Peyer's patch (tissue), 4 donors: ENCODE measurements at places on chromosomes 1 and 21. TPM values are rescaled to one million over a fixed set of nuclear protein-coding genes. Genes with fewer than 3 reads are reported as not detected.

The FCER1A gene
- not detected for total RNA-seq

The LGALS8 gene
- 76.8 TPM for total RNA-seq

The DIO1 gene
- not detected for total RNA-seq

The KCNN3 gene
- 1.3 TPM for total RNA-seq

The LRRC38 gene
- not detected for total RNA-seq

The CDKN2C gene
- total RNA-seq, result 5.8 TPM

The KLF17 gene
- total RNA-seq, result not detected

The CSTB gene
- 16.1 TPM for total RNA-seq

DNA sequence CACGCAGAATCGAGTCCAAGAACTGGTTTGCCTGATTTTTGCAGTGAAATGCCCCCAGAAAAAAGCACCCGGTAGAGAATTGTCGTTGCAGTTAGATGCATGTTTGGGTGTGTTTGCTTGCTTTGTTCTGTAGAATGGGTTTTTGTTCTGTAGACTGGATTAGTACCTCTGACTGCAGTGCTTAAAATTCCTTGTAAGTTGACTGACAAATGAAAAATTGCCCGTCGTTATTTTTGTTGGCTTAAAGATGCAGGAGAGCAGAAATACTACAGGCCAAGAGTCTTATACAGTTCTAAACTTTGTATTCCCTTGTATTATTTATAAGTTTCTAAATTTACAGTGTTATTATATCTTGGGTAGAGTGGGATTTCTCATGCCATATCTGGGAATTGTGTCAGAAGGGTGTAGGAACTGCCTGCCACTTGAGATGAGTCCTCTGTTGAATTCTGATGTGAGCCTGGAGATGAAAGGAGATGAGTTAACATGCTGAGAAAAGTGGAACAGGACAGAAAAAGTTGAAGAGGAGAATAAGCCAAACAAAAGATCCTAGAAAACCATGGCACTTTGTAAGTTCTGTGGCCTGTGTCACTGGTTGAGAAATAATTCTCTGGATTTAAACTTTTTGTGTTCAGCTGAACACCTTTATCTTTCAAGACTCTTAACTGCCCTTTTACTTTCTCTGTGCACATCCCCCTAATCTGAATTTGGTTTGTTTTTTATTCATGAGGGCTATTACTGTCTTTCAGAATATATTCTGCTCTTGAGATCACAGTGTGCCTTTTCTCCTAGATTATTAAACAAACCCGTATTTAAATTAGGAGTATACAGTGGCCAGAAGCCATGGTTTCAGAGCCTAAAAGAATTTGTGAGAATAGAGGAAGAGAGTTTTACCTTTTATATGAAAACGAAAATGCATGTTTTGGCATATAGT is 1.4 kb downstream of the DESI2 start:
- H3K36me3 ChIP-seq, result no peaks in the 10 kb centered on the region
- H3K27me3 ChIP-seq, result no peaks in the 10 kb centered on the region
- peak overlapping the region; percentile 71 for H3K4me3 ChIP-seq
- DNase-seq, result no peak
- H3K27ac ChIP-seq, result peak overlapping the region; percentile 90
- no peaks in the 10 kb centered on the region for H3K4me1 ChIP-seq

DNA sequence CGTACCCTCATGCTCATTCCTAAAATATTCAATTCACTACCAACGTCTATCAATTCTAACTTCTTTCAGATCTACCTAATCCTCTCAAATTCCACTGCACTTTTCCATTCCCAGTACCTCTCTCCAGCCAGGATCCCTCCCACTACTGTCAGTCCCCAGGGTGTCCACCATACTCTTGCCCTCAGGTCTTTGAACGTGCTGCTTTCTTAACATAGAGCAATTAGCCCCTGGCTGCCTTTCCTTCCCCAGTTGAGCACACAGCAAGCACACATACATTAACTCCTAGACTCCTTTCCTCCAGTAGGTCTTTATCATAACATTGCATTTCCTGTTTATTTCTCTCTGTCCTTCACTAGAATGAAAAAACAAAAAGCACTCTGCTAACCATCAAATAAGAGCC is 126.7 kb downstream of the NTNG1 start:
- no peaks in the 10 kb centered on the region for H3K4me1 ChIP-seq
- H3K4me3 ChIP-seq, result no peak overlapping the region
- no peak for DNase-seq
- H3K36me3 ChIP-seq, result no peaks in the 10 kb centered on the region
- no peaks in the 10 kb centered on the region for H3K27me3 ChIP-seq

- H3K27me3 ChIP-seq, result no peaks in the 10 kb centered on the region
- no peaks in the 10 kb centered on the region for H3K36me3 ChIP-seq
- H3K4me1 ChIP-seq, result no peaks in the 10 kb centered on the region
- no peak for DNase-seq
- no peak overlapping the region for H3K27ac ChIP-seq
These were observed 32.9 kb downstream of the IFI44 start for GRCh38 chr1:78682496-78682895.

GRCh38 chr1:174232761-174233160 is 73.4 kb downstream of the RABGAP1L start:
- H3K4me1 ChIP-seq, result no peaks in the 10 kb centered on the region
- no peaks in the 10 kb centered on the region for H3K36me3 ChIP-seq
- no peak overlapping the region for H3K27ac ChIP-seq
- H3K27me3 ChIP-seq, result no peaks in the 10 kb centered on the region
- no peak for DNase-seq
- H3K4me3 ChIP-seq, result no peak overlapping the region

DNA sequence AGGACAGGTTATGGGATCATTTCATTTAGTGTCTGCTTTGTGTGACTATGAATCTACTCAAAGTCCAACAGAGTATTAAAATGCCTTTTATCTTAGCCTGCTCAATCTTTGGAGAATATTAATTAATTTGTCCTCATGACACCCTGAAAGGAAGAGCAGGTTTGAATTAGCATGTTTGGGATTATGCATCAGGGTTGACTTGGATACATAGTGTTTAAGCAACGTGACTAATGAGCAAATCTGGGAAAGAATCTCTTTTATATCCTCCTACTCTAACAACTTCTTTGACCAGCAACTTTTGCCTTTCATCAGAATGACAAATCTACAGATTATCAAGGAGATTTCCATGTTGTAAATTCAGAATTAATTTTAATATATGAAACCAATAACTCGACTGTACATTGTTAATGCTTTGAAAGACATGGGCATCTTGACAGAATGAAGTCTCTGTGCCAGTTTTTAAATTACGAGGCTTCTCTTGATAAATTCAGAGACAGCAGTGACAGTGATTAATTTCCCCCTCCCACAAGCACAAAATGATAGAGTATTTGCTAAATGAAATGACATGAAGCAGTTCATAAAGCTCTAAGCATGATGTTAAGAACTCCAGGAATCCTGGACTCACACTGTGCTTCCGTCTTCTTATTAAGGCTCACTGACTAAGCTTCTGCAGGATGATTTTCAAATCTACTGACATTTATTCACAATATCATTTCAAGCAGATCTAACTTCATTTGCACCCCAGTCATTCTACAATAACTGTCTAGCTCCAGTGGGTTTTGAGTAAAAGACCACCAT is 156.5 kb downstream of the PCNX2 start:
- no peaks in the 10 kb centered on the region for H3K27me3 ChIP-seq
- no peak overlapping the region for H3K27ac ChIP-seq
- DNase-seq, result no peak
- no peaks in the 10 kb centered on the region for H3K4me1 ChIP-seq

GRCh38 chr21:38780879-38781278 is 24.9 kb upstream of the ETS2 start:
- peaks cover 6% of the 10 kb centered on the region for H3K4me1 ChIP-seq
- no peaks in the 10 kb centered on the region for H3K36me3 ChIP-seq
- no peak overlapping the region for H3K4me3 ChIP-seq
- H3K27me3 ChIP-seq, result no peaks in the 10 kb centered on the region

DNA sequence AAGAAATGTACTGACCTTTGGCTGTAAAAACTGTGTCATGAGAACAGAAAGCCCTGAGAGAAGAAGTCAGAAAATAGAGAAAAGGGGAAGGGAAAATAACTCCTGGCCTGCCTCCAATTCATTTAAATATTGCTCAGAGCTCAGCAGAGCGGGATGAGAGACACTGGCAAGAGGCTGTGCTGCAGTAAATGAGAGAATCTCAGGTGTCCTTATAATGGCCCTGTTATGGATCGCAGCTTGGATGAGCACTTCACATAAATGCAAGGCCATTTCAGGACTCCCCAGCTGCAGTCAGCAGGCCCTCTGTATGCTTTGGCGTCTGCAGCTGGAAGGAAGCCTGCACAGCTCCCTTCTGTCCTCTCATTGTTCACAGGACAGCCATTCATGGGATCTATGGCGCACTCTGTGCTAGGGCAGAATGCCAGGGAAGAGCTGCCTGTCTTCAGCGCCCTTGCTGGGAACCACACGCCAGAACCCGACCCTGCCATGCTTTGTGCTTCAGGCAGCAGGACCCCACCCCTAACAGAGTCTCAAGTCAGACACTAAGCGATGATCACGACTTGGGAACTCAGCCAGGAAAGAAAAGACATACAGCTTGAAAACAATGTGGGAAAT is 20.7 kb upstream of the ABCB10 start:
- no peaks in the 10 kb centered on the region for H3K4me1 ChIP-seq
- H3K36me3 ChIP-seq, result no peaks in the 10 kb centered on the region
- DNase-seq, result no peak
- no peak overlapping the region for H3K27ac ChIP-seq
